ENCODE measurements at places on chromosomes 13 and 19.

- no peak overlapping the region for H3K27ac ChIP-seq
- H3K4me1 ChIP-seq, result no peaks in the 10 kb centered on the region
- H3K4me3 ChIP-seq, result no peak overlapping the region
- H3K36me3 ChIP-seq, result no peaks in the 10 kb centered on the region
Measured at GRCh38 chr13:111883571-111884343, 183.2 kb upstream of the SOX1 start.

DNA sequence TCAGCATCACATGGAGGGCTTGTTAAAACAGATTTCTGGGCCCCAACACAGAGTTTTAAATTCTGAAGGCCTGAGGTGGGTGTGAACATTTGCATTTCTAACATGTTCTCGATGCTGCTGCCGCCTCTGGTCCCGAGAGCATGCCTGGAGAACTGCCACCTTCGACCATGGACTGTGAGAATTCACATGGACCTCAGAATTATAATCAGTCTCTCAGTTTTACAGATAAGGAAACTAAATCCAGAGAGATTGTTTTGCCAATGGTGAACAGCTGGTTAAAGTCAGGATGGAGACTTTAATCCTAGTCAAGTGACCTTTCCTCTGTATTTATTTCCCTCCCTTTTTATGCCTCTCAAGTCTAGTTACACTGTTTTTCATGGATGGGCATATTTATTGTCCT is 14.7 kb downstream of the ALOX5AP start:
- no peaks in the 10 kb centered on the region for H3K27me3 ChIP-seq
- no peak overlapping the region for H3K27ac ChIP-seq
- DNase-seq, result no peak

DNA sequence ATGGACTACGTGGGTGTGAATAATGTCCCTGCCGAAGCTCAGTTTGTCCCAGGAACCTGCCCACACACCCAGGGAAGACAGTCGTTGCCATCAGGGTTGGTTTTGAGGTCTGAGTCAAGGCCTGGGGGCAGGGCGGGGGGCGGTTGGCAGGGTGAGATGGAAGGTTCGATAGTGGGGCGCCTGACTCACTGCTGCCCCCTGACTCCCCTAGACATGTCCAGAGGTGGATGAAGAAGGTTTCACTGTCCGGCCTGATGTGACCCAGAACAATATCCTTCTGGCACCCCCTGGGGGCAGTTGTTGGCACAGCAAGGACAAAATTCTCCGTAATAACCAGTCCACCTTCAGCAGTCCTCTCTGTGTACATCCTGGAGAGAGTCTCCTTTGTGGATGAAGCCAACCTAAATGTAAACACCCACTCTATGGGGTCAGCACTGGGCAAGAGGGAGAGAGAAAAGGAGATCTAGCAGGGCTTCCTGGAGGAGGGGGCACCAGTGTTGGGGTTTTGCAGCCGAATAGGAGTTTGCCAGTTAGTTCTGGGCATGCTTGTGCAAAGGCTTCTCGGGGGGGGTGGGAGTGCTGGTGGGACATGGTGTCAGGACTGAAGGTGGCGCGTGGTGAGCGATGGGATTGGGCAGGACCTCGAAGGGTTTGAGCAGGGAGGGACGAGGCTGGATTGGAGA is 19.6 kb upstream of the B3GNT3 start:
- no peak overlapping the region for H3K27ac ChIP-seq
- H3K4me1 ChIP-seq, result no peaks in the 10 kb centered on the region
- H3K36me3 ChIP-seq, result no peaks in the 10 kb centered on the region
- no peaks in the 10 kb centered on the region for H3K27me3 ChIP-seq
- peak; percentile 64 for DNase-seq

DNA sequence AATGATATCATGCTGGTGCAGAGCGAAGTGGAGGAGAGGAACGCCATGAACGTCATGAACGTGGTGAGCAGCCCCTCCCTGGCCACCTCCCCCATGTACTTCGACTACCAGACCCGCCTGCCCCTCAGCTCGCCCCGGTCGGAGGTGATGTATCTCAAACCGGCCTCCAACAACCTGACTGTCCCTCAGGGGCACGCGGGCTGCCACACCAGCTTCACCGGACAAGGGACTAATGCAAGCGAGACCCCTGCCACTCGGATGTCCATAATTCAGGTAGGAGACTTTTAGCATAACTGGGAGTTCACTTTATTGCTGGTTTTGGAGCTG is 3.3 kb downstream of the PCDH17 start:
- H3K27ac ChIP-seq, result no peak overlapping the region
- H3K27me3 ChIP-seq, result no peaks in the 10 kb centered on the region
- no peak overlapping the region for H3K4me3 ChIP-seq
- no peaks in the 10 kb centered on the region for H3K4me1 ChIP-seq
- no peaks in the 10 kb centered on the region for H3K36me3 ChIP-seq

DNA sequence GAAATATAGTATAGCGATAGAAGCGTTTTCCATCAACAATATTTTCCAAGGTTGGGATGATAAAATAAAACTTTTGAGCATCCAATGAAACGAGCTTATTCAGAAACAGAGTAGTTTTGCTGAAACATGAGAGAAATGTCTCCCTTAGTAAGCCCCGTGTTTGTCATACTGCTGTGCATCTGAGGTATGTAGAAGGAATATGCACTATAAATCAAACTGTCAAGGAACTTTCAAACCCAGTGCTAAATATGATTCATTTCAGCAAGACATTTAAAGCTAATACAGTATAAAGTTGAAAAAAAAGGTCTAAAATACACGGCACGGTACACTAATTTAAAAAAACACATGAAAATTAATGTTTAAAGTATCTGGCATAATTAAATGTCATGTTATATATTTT is 546.2 kb downstream of the SLITRK5 start:
- no peaks in the 10 kb centered on the region for H3K36me3 ChIP-seq
- H3K27ac ChIP-seq, result no peak overlapping the region
- H3K4me1 ChIP-seq, result no peaks in the 10 kb centered on the region
- no peak for DNase-seq
- H3K4me3 ChIP-seq, result no peak overlapping the region

DNA sequence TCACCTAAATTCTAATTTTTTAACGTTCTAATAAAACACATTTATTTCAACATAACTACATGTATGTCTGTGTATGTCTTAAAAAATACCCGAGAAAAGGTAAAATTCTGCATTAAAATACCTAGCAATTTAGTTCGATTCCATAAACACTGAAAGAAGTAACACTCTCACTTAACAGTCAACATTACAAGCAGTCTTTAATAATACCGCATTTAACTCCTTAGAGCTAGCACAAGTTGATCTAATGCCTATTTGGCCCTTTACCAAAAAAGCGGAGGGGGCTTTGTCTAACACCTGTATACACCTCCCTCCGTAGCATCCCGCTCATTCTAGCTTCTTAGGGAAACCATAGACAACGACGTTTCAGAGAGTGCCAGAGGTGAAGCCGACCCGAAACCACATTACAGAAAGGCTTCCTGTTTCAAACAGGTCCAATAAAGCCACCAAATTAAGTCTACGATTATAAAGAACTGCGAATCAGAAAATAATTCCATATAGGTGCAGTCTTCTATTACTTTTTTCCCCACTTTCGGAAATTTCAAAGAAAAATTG is 1.2 kb downstream of the SPART start:
- no peaks in the 10 kb centered on the region for H3K4me1 ChIP-seq
- H3K27me3 ChIP-seq, result no peaks in the 10 kb centered on the region
- H3K27ac ChIP-seq, result no peak overlapping the region
- no peak for DNase-seq
- no peak overlapping the region for H3K4me3 ChIP-seq

GRCh38 chr19:16034958-16035560 is 41.2 kb upstream of the TPM4 start:
- no peaks in the 10 kb centered on the region for H3K36me3 ChIP-seq
- no peaks in the 10 kb centered on the region for H3K4me1 ChIP-seq
- no peak for DNase-seq
- no peaks in the 10 kb centered on the region for H3K27me3 ChIP-seq
- no peak overlapping the region for H3K27ac ChIP-seq

DNA sequence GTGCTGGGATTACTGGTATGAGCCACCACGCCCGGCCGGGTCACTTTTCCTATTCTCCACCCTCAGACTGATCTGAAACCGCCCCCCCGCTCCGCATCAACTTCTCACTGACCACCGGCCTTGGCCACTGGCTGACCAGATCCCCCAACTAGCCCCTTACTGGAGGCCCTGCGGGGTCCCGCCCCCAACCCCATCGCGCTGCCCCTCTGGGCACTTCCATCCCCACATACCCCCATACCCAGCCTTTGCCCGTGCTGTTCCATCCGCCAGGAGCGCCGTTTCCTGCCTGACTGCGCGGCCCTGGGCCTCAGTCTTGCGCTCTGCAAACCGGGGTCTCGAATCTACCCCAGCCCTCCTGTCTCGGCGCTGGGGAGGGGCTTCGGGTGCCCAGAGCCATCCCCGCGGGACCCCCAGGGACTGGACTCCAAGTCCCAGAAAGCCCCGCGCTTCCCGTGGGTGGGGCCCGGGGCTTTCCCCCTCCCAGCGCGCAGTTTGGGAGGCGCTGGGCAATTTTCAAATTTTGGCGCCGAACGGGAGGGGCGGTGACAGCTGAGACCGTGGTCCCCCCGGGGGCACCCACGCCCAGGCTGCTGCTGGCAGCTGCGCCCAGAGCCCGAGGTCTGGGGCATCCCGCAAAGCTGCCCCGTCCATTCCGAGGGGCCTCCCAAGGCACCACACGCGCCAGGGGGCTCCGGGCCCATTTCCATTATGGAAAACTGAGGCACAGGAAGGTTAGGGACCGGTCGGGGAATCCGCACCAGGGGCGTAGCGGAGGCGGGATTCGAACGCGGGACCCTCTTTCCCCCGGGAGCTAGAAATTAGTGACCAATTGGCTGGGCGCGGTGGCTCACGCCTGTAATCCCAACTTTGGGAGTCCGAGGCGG is 5.2 kb upstream of the LMNB2 start:
- no peaks in the 10 kb centered on the region for H3K4me1 ChIP-seq
- no peaks in the 10 kb centered on the region for H3K27me3 ChIP-seq
- DNase-seq, result no peak
- H3K27ac ChIP-seq, result no peak overlapping the region
- H3K36me3 ChIP-seq, result no peaks in the 10 kb centered on the region

DNA sequence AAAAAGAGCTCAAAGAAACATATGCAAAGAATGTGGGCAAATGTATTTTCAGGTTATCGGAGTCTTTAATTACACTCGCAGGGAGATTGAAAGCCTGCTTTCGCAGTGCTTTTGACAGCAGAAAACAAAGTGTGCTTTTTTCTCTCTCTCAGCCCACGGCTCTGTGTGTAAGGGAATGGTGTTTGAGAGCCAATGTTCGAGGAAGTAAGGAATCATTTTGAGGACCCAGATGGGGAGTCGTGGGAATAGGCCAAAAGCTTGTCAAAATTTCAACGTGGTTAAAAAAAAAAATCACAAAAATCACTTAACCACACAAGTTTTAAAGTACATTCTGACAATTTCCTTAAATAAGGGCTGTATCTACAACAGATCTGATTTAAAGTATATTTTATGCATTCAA is 197.1 kb upstream of the IRS2 start:
- H3K27me3 ChIP-seq, result no peaks in the 10 kb centered on the region
- no peaks in the 10 kb centered on the region for H3K36me3 ChIP-seq
- no peak overlapping the region for H3K27ac ChIP-seq
- DNase-seq, result no peak

DNA sequence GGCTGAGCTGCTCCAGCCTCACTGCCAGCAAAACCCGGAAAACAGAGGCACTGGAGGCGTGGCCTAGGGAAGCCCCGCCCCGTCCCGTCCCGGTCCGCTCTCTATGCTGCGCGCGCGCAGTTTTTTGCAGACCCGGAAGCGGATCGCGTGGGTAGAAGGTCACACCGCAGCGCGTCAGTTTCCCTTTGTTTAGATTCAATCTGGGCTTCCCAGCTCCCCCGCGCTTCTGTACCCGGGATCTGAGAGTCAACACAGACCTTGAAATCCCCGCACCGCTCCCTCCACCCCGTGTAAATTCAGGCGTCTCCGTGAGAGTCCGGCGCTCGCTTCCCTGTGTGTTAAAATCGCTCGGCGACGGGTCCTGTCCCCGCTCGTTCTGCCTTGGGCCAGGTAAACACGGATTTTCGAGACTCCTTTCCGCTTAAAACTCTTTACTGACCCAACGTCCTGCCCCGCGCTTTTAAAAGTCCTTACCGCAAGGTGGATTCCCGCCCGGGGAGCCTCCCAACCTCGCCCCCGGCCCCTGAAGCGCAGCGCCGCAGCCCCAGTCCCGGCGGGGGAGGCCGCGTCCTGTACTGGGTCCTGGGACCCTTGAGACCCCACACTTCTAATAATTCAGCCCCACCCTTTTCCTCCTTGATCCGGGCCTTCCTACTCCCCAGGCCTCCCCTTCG is at the start of gene ZNF610:
ZNF610 (plus strand) TSS at position 127 of the 674 bp plus-strand sequence. CDS start 12,930 bp downstream, outside the sequence.
- DNase-seq, result peak; percentile 67
- peak within 1 kb of the TSS; percentile 23 for H3K27ac ChIP-seq
- no peaks in the 10 kb centered on the region for H3K27me3 ChIP-seq
- H3K36me3 ChIP-seq, result no peaks in the 10 kb centered on the region

DNA sequence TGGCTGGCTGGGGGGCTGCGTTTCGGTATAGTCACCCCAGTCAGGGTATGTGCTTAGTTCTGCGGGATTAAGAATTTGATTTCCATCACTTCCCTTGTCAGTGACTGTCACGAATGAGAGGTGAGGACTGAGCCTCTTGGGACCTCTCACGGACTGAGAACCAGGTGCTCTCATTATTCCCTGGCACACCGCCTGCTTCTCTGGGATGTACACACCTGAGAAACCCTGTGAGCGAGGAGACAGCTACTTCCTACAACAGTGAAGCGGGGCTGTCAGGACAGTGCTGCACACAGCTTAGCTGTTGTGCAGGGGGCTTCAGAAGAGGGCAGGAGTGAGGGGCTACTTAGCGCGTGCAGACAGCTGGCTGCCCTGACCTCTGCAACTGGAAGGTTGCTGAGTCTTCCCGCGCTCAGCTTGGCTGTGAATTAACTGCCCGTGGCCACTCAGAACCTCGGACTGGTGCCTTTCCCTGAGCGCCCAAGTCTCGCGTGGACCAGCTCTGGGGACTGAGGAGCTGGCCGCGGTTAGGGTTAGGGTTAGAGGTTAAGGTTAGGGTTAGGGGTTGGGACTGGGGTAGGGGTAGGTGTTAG is 65.3 kb upstream of the MCF2L start:
- no peaks in the 10 kb centered on the region for H3K27me3 ChIP-seq
- DNase-seq, result no peak
- H3K4me3 ChIP-seq, result no peak overlapping the region
- H3K27ac ChIP-seq, result no peak overlapping the region
- peaks cover 6% of the 10 kb centered on the region for H3K36me3 ChIP-seq

GRCh38 chr13:31394506-31394905 is 194.7 kb downstream of the B3GLCT start:
- H3K4me1 ChIP-seq, result no peaks in the 10 kb centered on the region
- H3K36me3 ChIP-seq, result no peaks in the 10 kb centered on the region
- H3K27me3 ChIP-seq, result no peaks in the 10 kb centered on the region
- H3K4me3 ChIP-seq, result no peak overlapping the region
- no peak for DNase-seq

- no peak overlapping the region for H3K27ac ChIP-seq
- no peak overlapping the region for H3K4me3 ChIP-seq
- no peaks in the 10 kb centered on the region for H3K27me3 ChIP-seq
Measured at GRCh38 chr19:43777163-43777695, 3.5 kb downstream of the KCNN4 start.

DNA sequence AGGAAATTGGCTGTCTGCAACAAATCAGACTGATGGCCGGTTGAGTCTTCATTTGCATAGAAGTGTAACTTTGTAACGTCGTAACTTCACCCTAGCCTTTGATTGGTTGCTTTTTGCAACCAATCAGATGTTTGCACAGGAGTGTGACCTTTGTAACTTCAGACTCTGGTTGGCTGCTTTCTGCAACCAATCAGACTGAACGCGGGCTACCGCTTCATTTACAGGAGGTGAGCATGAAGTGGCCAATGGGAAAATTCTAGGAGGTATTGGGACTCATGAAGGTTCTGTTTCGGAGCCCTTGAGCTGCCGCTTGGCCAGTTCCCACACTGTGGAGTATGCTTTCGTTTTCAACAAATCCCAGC is 441 bp upstream of the ZNF559 start:
- H3K36me3 ChIP-seq, result no peaks in the 10 kb centered on the region
- H3K4me3 ChIP-seq, result peak overlapping the region; percentile 44
- H3K27me3 ChIP-seq, result no peaks in the 10 kb centered on the region
- DNase-seq, result peak; percentile 50
